ENCODE measurements at places on chromosomes 7 and 10.

- DNase-seq: no peak
These were observed 40.5 kb downstream of the CAPZA2 start for GRCh38 chr7:116902867-116903266.

GRCh38 chr7:134834689-134835462, 55.4 kb downstream of the CALD1 start:
- DNase-seq: no peak

- peak; percentile 53 for DNase-seq
These were observed 411 bp downstream of the BCCIP start for GRCh38 chr10:125823663-125824251.

GRCh38 chr10:129655007-129655678, 188.1 kb downstream of the MGMT start:
- DNase-seq: no peak

GRCh38 chr10:3791974-3792633, 7.1 kb upstream of the KLF6 start:
- no peak for DNase-seq

DNA sequence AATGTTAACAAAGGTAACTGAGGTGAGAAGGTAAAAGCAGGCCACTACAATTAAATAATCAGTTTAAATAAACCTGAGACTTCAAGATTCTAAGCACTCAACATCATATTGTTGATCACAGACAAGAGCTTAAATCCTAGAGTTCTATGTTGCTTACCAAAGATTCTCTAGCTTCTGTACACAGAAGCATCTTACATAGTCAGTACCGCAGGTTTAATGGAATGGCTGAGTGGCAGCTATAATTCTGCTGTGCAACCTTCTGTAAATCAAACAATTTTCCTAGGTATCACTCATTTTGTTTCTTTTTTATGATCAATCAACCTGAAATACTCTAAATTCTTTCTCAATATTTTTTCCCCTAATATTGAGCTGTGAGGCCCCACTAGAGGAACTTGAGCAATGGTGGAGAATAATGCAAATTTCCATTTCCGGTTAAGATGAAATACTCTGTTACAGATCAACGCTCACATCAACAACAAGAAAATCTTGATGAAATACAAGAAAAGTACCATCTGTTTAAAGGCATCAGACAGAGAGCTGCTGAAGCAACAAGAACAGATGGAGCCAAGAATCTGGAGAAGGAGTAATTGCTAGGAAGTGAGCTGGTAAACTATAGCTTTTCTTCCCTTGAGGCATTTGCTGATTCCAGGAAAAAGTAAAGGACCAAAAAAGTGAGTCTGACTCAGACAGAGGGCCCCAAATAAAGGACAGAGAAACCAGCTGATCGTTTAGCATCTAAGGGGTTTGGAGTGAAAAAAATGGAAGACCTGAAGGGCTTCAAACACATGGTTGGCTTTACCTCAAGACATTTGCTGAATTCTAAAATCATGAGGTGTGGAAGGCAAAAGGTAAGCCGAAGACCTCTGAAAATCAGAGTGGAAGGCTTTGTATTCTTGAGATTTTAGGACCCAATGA, 22.6 kb downstream of the PNPLA8 start:
- no peak for DNase-seq

- no peak for DNase-seq
These were observed 776 bp downstream of the TMEM184A start for GRCh38 chr7:1555046-1555812.

GRCh38 chr10:60175441-60175971, 214.2 kb downstream of the ANK3 start:
- no peak for DNase-seq

- no peak for DNase-seq
These were observed 1.7 kb upstream of the HOXA4 start for GRCh38 chr7:27132214-27132613.

- no peak for DNase-seq
These were observed 132.2 kb downstream of the MAD1L1 start for GRCh38 chr7:2100278-2101208.

DNA sequence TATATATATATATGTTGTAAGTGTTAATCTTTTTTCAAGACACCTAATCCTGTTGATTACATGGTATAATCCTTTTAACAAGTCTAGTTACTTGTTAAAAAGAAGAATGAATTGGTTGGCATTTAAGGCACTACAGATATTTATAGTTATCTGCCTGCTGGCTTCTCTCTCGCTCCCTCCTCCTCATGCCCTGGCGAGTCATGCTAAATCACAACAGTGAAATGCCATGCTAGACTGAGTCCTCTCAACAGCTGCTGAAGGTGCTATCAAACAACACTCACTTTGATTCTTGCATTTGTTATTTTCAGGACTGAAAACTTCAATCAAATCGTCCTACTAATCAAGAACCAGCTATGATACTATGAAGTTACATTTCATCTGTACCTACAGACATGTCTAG, 15.4 kb downstream of the NRAP start:
- no peak for DNase-seq

- DNase-seq: no peak
These were observed 19.9 kb downstream of the KLF6 start for GRCh38 chr10:3765146-3765545.

DNA sequence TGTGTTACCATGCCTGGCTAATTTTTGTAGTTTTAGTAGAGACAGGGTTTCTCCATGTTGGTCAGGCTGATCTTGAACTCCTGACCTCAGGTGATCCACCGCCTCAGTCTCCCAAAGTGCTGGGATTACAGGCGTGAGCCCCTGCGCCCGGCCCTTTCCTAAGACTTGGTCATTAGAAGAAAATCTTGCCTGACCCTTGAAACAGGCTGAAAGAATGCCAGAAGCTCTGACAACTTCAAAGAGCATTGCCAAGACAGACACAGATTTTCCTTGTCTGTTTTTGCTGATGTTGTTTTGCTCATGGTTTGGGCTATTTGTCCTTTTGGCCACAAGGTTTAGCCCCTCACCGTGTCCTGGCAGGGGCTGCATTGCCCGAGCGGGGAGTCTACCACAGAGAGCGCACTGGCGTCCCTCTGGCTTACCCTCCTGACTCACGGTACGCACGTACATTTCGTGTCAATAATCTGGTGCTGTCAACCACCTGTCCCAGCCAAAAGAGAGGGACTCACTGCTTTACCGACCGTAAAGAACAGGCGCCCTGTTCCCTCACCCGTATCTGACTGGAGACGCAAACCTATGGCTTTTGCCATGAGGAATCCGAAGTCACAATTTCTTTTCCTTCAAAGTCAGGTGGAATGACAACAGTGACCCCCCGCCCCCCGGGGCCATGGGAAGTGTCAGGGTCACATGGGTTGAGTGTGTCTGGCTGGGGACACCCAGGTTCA, 10.1 kb upstream of the INPP5A start:
- DNase-seq: no peak

GRCh38 chr10:43795093-43795492, 146.4 kb upstream of the ZNF32 start:
- no peak for DNase-seq

DNA sequence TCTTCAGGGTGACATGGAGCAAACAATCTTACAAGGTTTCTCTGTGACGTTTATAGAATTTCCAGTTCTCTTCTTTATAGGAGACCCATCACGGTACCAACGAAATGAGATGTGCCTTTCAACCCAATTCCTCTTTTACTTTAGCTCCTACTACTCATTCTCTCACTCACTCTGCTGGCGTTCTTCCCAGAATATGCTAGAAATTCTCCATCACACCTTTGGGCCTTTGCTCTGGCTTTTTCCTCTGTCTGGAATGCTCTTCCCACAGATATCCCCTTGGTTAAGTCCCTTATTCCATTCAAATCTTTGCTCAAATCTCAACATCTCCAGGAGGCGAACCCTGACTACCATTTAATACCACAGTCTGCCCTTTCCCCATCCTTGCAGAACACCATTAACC, 39.0 kb downstream of the SEMA3C start:
- no peak for DNase-seq

DNA sequence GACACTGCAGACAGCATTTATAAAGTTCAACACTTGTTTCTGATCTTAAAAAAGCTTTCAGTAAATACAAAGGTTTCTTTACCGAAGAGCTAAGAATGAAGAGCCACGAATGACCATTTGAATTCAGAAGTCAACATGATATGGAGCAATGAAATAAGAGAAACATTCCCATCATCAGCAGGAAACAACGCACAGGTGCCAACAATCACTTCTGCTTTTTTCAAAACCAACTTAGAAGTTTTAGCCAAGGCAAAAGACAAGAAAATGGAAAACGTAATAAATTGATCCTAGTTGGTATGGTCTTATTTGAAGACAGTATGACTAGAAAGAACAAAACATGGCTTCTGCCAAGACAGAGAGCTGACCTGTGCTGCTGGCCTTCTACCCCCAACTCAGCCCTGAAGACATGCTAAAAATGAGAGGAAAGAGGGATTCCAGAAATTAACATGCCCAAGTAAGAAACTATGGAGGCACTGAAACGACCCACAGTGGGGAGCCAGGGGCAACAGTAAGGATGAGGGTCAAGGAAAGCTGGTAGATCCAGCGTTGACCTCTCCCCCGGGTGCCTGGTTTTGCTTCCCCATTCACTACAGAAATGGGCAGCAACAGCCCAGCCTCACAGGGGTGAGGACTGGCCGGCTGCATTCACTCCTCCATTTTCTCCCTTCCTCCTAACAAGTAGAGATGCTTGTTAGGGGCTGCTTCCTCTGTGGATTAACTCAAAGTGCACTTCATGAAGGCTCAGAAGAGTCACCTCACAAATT, 30.1 kb downstream of the VPS41 start:
- no peak for DNase-seq

GRCh38 chr7:11281953-11282352, 308.3 kb downstream of the PHF14 start:
- DNase-seq: no peak

DNA sequence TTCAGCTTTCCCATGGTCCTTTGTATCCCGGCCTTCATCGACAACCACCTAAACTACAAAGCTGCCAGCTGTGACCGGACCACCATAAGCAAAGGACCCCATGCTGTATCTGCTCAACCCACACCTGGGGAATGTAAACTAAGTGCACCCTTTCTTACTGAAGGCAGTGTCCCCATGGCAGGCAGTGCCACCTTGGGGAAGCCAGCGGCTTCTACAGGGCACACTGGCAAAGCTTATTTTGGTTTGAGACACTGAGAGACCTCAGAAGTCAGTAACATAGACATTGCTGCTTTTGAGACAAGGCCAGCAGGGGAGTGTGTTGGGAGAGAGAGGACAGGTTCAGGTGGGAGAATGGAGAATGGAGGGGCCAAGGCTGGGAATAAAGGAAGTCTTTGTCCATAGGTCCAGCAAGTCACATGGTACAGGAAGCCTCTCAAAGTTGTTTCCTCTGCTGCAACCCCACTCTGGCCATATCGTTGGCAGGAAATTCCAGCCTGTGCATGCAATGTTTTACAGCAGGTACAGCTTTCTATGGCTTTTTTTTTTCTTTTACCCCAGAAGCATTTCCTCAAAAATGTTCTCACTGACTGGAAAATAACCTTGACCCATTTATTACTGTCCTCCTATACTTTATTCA, 85.9 kb upstream of the NPVF start:
- DNase-seq: no peak

GRCh38 chr10:120667276-120667675, 183.9 kb upstream of the WDR11 start:
- DNase-seq: no peak

- DNase-seq: no peak
These were observed at the start of gene NEBL for GRCh38 chr10:20897146-20897825. Gene NEBL (minus strand): TSS chr10:20897311. CDS start chr10:20897205, 106 bp downstream.

DNA sequence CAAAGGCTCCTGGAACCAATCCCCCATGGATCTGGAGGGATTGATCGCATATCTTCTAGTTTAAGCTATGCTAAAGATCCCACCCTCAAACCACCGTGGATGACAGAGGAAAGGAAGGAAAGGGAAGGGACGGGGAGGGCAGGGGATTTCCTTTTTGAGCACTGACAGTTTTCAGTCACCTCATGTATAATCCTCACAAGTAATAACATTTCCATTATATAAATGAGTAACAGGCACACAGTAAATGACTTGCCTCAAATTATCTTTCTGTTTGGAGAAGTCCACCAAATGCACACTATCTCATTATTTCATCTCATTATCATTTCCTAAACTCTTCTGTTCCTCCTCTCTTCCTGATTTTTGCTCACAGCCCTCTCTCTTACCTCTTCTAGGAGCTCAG, 127.1 kb upstream of the AOAH start:
- DNase-seq: no peak

DNA sequence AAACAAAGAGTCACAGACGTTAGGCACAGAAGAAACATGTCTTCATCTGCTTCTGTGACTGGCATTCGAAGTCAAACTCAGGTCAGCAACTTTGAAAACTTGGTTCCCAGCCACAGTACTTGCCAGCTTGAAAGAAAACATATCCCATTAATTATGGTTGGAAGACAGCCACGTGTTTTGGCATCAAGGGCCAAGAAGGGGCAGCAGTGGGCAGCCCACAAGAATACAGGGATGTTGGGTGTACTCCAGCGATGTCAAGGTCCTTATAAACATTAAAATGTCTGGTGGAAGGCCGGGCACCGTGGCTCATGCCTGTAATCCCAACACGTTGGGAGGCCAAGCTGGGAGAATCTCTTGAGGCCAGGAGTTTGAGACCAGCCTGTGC, 29.5 kb downstream of the JCAD start:
- DNase-seq: no peak

GRCh38 chr10:59892697-59893096, 13.7 kb downstream of the CCDC6 start:
- no peak for DNase-seq

DNA sequence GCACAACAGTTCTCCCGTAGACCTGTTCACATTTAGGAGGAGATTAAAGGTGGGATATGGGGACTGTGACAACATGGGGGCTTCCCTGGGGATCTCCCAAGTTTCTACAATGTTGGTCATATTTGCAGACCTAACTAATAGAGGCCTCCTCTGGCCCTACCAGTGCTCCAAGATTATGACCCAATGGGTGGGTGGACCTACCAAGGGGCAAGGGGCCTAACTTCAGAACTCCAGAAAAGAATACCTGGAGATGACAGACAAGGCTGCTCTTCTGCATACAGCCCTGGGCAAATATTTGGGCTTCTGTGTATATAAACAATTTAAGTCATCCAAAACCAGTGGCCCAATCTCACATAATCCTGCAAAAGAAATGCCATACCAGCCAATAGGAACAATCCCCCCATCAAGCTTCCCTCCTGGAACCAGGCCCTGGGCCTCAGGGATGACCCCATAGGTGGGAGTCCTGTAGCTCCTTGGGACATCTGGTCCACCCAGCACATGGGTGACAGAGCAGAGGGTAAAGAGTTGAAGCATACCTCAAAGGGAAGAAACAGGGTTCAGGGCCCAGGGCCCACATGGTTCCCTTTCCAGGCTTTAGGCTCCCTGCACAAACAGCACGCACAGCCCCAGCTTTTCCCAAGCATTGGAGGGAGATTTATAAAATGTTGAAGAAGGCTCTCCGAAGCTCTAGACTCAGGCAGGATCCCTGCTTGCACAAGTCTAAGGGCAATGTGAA, 86.1 kb upstream of the CHST15 start:
- DNase-seq: no peak

DNA sequence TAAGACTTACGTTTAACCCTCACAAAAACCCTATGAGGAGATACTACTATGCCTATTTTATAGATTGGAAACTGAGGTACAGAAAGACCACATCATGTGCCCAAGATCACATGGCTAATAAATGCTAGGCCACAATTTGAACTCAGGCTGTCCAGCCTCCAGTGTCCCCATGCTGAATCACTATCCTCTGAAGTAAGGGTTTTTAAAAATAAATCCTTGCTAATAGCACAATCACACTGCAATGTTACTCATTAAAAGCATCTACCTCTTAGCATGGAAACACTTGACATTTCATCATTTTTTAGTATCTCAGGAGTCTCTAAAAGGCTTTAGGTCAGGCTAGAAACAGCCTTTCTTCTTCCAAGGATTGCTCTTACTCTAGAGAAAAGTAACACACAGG, 50.0 kb upstream of the PPP1R3C start:
- no peak for DNase-seq

GRCh38 chr7:46606761-46607160, 685.7 kb upstream of the IGFBP3 start:
- no peak for DNase-seq
